ENCODE measurements at places on chromosomes 7 and 10. TPM values are rescaled to one million over a fixed set of nuclear protein-coding genes. Genes with fewer than 3 reads are reported as not detected.

DNA sequence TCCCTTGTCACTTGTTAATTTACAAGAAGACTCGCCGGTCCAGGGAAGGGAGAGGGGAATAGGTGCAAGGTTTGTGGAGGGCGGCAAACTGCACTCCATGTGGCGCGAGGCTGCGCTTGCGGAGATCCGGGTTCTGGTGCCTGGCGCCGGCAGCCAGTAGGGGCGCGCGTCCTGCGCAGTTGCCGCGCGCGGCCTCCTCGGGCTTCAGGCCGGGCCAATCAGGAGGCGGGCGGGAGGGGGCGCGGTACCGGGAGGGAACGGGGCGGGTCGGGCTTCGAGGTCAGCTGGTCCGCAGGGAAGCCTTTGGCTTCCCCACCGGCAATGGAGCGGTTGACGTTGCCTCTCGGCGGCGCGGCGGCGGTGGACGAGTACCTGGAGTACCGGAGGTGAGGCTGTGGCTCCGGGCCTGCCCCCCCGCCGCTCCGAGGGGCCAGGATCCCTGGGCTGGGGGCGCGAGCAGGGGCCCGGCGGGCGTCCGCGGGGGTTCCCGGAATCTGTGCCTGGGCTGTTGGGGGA, at the start of gene FAM221A:
TSS of gene FAM221A (plus strand) at position 302 of the 516 bp plus-strand sequence. CDS start at position 322, 20 bp downstream.
- DNase-seq: peak; percentile 79

DNA sequence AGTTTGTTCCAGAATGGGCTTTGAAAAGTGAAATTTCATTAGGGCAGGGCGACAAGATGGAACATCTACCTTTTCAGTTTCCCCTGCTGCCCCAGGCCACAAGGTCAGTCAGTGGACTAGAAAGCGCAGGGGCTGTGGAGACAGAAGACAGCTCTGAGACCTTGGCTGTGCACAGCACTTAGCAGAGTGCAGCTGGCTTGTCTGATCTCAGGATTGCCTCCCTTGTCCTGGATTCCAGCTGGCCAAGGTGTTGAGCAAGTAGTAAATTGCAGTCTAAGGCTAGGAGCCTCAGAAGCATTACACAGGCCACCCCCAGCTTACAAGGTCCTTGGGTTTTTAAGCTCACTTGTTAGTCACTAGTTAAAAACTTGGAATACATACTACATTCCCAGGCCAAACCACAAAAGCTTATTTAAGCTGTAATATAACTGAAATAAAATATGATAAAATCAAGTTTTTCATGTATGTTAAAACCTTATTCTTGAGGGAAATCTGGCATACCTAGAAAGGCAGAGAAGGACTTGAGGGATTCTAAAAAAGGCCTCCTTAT, 67.3 kb upstream of the NPY start:
- DNase-seq: no peak

- no peak for DNase-seq
Measured at GRCh38 chr7:134885967-134886352, 100.3 kb upstream of the AGBL3 start.

- DNase-seq: no peak
Measured at GRCh38 chr7:92292981-92293380, 47.2 kb downstream of the ANKIB1 start.

SMNDC1 gene
- 56.1 TPM for polyA plus RNA-seq

TRIL gene
- 51.3 TPM for polyA plus RNA-seq

All from left kidney (tissue), 8 donors.